ENCODE measurements at places on chromosomes 5 and 9.

GRCh38 chr5:1097381-1097987 lies 14.4 kb downstream of the SLC12A7 start:
- no peak for DNase-seq

DNA sequence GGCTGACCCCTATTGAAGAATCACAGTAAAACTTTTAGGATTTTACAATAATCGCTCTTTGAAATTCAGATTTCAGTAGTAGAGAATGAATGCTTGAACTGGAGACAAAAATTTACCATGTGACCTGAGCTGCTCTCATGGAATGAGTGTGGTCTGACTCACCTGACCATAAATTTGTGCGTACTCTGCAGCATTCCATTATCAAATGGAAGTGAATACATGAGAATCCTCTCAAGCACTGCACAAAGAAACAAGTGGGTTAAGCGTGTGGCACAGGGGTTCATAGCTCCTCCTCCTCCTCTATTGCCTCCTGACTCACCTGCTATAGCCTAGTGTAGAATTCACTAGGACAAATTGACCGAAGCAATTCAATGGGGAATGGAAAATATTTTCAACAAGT lies 269.8 kb upstream of the CDH9 start:
- no peak for DNase-seq

DNA sequence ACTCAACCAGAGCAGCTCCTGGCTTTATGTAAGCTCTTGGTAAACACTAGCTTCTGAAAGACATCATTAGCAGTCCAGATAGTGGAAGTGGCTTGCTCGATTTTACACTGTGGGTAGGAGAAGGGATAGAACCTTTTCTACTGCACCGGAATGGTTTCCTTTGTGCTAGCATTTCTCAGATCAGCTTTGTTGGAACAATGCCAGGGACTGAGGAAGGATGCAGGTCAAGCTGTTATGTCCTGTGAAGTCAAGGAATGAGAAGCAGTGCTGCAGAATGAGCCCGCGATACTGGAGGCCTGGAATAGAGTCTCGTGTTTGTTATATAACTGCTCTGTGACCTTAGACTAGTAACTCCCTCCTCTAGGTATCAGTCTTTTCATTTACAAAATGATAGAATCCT lies 233.6 kb downstream of the GABRB2 start:
- DNase-seq: no peak

DNA sequence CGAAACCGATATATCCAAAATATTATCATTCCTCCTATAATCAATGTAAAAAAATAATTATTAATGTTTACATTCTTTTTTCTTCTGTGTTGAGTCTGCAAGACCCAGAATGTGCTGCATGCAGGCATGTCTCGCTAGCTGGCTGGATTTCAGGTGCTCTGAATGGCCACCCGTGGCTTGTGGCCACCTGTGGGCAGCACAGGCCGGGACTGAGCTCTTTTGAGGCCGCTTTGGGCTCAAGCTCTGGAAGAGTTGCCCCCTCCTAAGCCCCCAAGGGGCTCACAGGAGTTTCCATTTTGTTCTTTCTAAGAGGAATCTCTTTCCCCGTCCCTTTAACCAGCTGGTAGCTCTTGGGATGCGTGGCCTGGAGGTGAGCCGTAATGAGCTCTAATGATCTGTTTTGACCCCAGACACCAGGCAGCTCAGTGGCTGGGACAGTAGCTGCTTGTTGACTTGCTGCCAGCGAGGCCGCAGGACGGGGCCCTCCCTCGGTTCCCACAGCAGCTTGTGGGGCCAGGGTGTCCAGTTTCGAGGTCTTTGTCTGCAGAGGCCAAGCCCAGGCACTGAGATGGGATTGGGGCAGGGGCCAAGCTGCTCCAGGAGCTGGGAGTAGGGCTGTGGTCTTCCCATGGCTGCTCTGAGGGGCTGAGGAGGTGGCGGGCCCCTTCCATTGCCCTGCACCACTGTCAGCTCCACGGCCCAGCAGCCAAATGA lies 20.8 kb downstream of the ASS1 start:
- DNase-seq: no peak

GRCh38 chr5:172634106-172634899 lies 6.8 kb upstream of the NEURL1B start:
- no peak for DNase-seq

DNA sequence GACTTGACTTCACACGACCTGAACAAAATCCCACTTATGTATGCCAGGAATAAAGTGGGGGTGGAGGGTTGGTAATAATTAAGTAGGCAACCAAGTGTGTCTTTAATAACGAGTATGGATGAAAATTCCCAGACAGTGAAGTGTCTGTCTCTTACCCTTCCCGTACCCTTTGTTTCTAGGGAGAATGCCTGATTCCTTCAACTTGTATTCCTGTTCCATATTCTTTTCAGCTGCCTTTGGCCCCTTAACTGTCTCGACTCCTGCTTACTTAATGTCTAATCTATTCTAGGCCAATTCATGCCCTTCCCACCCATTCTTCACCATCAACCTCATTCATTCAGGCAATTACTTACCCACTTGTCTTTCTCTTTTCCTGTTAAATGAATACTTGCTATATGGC lies 380.5 kb downstream of the RAB3C start:
- no peak for DNase-seq

GRCh38 chr9:98971168-98971914 lies 27.6 kb downstream of the COL15A1 start:
- peak; percentile 53 for DNase-seq
